T-helper 22 cell (primary cell): ENCODE measurements at places on chromosomes 2 and 18.

DNA sequence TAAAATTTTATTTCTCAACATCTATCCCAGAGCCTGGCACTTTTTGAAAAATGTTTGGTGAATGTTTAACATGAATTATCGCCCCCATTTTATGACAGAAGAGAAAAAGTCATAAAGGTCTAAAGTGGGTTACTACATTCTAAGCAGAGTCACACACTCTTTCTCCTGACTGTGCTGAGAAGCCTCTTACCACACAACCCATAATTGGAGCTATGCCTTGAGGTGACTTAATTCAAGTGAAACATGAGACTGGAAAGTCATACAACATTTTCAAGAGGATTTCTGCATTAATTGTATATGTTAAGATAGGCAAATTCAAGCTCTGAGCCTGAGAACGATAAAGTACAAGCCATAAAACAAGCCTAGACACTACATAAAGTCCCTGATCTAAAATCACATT is 3.1 kb upstream of the DSEL start:
- no peak for DNase-seq

- DNase-seq = no peak
These were observed 22.2 kb upstream of the MYL1 start for GRCh38 chr2:210337159-210337558.

- DNase-seq = no peak
These were observed 833.0 kb downstream of the TMEM182 start for GRCh38 chr2:103594823-103595222.

DNA sequence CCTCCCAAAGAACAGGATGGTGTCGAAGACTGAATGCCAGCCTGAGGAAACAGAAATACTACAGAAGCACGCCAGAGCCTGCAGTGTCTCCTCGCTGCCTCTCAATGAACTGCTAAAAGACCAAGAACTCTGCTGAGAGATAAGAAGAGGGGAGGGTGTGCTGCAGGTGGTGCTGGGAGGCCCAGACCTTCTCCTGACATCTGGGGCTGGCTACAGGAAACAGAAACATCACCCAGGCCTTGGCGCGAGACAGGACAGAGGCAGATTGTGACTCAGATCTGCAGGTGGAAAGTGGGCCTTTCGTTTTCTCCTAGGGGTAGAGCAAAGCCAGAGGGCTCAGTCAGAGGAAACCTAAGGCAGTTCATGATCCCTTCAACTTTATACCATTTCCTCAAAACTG is 250.3 kb upstream of the TCF4 start:
- no peak for DNase-seq

DNA sequence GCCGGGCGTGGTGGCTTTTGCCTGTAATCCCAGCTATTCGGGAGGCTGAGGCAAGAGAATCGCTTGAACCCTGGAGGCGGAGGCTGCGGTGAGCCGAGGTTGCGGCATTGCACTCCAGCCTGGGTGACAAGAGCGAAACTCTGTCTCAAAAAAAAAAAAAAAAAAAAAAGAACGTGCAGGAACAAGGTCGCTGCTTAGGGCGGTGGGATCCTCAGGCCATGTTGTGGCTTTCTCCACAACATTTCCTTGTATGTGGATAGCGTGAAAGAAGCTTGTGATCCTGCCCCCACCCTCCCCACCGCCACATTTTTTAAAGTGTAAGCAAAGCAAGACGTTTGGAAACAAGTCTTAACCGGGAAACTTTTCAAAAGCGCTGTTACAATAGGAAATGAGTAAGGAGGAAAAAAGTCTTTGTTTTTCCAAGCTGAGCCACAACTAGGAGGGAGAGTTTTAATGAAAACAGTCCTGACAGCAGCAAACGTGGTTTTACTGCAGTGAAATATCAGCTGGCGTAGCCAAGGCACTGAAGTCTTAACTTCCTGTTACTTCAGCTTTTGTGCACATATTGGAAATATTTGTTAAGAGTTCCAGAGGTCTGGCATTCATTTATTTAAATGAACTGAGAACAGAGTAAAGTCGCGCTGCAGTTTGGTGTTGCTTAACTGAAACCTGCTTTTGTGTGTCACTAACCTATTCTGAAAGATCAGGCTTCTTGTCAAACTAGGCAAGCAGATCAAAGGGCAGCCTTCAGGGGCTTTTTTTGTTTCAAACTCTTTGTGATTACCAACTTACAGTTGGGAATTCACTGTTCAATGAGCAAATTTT is 3.8 kb downstream of the TGIF1 start:
- no peak for DNase-seq

GRCh38 chr18:29309366-29309765 is 1132.4 kb upstream of the CDH2 start:
- DNase-seq = no peak

DNA sequence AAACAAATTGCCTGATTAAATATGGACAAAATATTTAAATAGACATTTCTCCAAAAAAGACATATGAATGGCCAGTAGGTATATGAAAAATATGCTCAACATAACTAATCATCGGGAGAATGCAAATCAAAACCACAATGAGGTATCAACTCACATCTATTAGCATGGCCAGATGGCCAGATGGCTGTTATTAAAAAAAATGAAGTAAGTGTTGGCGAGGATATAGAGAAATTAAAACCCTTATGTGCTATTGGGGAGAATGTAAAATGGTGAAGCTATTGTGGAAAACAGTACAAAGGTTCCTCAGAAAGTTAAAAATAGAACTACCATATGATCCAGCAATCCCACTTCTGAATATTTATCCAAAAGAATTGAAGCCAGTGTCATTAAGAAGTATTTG is 272.3 kb upstream of the ZNF804A start:
- no peak for DNase-seq

- DNase-seq = no peak
These were observed 12.8 kb upstream of the DNPEP start for GRCh38 chr2:219400562-219400961.

DNA sequence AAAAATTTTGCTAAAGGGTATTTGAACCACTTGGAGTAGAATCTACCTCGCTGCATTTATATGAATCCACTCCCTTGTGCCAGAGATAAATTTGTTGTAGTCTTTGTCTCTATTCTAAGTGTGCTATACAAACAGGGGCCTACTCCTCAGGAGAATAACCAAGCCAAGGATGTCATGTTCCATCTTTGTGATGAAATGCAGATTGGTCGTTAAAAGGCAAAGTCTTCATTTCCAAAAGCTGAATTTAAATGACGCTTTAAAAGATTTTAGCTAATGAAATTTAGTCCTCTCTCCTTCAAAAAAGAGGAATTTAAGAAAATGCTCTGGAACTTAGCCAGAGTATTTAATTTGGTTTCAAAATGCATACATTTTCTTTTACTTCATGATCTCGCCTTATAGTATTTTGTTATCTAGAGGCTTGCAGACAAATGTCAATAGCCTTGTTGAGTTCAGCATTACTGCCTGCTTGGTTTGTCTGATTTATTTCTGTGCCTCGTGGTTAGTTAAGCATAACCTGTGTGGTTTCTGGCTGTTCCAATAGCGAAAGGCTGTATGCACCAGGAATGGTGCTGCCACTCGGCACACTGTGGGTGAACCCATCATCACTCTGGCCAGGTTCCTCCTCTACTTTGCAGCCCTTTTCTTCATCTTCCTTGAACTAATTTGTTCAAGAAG is 417.6 kb downstream of the ZNF521 start:
- no peak for DNase-seq

DNA sequence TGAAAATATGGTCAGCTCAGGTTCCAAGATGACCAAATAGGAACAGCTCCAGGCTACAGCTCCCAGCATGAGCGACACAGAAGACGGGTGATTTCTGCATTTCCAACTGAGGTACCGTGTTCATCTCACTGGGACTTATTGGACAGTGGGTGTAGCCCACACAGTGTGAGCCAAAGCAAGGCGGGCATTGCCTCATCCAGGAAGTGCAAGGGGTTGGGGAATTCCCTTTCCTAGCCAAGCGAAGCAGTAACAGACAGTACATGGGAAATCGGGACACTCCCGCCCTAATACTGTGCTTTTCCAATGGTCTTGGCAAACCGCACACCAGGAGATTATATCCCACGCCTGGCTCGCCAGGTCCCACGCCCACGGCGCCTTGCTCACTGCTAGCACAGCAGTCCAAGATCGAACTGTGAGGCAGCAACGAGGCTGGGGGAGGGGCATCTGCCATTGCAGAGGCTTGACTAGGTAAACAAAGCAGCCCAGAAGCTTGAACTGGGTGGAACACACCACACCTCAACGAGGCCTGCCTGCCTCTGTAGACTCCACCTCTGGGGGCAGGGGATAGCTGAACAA is 57.5 kb downstream of the WDPCP start:
- no peak for DNase-seq

GRCh38 chr2:230772156-230772555 is 59.5 kb downstream of the CAB39 start:
- no peak for DNase-seq

- no peak for DNase-seq
These were observed 22.8 kb downstream of the TTLL4 start for GRCh38 chr2:218733171-218734021.

DNA sequence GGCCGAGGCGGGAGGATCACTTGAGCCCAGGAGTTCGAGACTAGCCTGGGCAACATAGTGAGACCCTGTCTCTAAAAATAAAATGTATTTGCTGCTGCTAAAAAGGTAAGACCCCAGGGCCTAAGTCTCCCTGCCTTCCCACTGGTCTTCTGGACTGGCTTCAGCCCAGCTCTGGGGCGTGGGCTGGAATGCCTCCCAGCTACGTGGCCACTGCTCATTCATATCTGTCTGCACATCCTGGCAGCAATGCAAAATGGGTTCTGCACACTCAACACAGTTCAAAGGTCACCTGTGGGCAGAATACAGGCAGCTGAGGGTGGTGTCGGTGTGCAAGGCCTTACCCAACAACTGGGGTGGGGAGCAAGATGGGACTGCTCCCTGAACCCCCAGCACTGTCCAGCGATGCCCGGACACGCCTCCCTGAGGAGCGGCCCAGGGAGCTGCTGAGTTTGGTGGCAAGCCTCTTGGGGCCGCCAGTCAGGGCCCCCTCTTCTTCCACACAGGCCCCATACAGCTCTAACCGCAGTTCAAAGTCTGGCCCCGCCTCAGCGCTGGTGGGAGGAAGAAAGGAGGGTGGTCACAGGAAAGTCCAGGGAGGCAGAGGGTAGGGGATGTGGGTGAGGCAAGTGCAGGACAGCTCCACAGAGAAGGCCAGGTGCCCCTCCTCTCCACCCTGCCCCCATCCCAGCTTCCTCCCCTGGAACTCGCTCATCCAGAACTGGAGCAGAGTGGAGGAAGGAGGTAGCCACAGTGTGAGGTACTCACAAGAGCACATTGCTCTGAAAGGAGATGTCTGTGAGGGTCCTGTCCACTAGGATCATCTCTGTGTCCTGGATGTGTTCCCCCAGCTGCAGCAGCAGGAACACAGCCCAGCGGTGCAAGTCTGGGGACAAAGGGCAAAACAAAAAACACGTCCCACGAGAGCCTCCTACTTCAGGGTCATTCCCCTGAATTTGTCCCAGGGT is 8.2 kb downstream of the WDR54 start:
- no peak for DNase-seq

DNA sequence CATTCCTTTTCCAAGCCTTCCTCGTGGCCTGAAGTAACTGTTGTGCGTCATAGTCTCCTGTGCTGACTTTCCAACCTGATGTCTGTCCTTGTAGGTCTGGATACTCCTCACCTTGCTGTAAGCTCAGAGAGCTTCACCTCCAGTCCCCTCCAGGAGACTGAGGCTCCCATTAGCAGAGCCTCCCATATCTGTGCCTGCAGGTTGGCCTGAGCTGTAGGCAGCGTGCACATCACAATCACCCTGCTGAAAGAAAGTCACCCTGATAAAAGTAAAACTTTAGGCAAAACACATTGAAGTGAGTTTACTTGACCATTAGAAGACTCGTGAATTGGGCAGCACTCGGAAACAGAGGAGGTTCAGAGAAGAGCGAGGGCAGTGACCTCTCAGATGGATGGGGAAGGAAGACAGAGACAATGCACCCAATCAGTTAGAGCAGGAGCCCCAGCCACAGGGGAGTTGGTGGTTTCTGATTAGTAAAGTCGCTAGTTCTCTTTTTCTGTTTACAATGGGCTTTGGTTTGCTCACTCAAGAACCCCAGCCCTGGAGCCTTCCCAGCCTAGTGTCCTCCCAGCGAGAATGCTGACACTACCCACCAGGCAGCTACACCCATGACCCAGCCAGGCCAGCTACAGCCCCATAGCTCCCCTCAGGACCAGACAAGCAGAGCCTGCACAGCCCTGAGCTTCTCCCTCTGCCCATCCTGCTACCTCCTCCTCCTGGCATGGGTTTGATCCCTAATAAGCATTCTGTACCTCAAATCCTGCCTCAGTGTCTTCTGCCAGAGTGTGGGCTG is 12.1 kb upstream of the TPO start:
- no peak for DNase-seq

GRCh38 chr2:157170299-157170698 is 87.2 kb upstream of the GALNT5 start:
- no peak for DNase-seq

GRCh38 chr2:160581448-160581847 is 87.8 kb upstream of the RBMS1 start:
- DNase-seq = no peak

DNA sequence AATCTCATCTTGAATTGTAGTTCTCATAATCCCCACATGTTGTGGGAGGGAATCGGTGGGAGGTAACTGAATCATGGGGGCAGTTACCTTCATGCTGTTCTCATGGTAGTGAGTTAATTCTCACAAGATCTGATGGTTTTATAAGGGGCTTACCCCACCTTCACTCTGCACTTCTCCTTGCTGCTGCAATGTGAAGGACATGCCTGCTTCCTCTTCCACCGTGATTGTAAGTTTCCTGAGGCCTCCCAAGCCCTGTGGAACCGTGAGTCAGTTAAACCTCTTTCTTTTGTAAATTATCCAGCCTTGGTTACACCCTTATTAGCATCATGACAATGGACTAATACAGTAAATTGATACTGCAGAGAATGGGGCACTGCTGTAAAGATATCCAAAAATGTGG is 57.9 kb downstream of the SCN7A start:
- DNase-seq = no peak

DNA sequence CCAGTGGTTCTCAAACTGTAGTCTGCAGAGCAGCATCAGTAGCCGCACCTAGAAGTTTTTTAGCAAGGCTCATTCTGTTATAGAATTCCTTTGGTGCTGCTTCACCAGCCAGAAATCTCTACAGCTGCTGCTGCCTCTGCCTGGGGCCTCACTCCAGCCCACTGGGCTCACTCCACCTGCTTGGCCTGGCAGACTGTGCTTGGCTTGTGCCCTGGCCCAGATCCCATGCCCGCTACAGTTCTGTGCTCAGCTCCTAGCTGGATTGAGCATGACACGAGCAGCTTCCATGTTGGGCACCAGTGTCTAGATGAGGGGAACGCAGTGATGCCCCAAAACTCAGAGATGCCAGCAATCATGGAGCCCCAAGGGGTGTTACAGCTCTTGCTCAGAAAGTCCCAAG is 22.6 kb downstream of the MAPK4 start:
- DNase-seq = no peak

DNA sequence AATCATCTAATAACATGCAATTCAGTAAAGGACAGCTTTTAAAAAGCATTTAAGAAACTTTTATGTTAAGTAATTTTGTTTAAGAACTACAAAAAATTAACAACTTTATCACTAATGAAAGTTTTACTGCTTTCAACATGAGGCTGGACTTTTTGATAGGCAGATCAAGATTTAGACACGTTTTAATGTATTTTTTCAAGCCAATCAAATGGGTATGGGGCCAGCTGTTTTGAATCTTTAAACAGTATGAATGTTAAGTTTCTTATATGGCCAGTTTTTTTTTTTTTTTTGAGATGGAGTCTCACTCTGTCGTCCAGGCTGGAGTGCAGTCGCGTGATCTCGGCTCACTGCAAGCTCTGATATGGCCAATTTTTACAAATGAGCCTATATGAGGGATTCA is 73.1 kb downstream of the ST6GAL2 start:
- no peak for DNase-seq

- DNase-seq = no peak
These were observed 33.4 kb downstream of the SLC66A2 start for GRCh38 chr18:79917853-79918614.

GRCh38 chr2:183579686-183580085 is 455.4 kb downstream of the NUP35 start:
- no peak for DNase-seq
